HT1080 (cell line): ENCODE measurements at places on chromosomes 1 and 21. TPM values are rescaled to one million over a fixed set of nuclear protein-coding genes. Genes with fewer than 3 reads are reported as not detected.
A peak's percentile ranks its signal among the peaks of the same experiment; 100 is the strongest.

GRCh38 chr1:169989246-169989645, 85.2 kb downstream of the KIFAP3 start:
- no peak for DNase-seq

GRCh38 chr1:209634005-209634737, 18.1 kb downstream of the LAMB3 start:
- DNase-seq, result peak; percentile 82

DNA sequence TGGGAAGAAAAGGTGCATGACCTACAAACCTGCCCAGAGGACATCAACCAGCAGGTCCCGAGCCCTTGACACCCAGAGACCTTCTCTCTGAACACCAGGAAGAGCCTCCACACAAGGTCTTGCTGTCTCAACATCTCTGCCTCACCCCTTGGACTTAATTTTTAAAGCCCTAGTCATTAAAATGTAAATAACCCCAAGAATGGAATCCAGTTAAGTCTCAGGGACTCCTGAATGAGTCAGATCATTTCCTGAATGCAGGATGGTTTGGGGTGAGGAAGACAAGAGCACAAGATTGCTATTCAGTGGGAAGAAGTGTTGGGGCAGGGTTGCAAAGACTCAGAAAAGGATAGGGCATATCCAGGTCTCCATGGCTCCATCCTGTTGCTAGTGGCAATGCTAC, 17.8 kb upstream of the GRIK3 start:
- peak; percentile 57 for DNase-seq

DNA sequence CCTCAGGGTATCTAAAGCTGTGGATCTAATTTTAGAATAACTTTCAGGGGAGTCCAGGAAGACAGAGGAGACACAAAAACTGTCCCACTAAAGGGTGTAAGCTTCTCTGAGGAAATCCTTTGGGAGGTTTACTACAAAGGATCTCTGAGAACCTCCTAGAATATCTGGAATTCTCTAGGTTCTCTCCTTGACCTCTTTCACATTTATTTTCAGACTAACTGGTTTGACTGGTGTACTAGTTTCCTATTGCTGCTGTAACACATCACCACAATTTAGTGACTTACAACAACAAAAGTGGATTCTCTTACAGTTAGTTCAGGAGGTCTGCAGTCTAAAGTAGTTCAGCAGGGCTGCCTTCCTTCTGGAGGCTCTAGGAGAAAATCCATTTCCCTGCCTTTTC, 175.3 kb upstream of the KIAA0040 start:
- DNase-seq, result no peak

DNA sequence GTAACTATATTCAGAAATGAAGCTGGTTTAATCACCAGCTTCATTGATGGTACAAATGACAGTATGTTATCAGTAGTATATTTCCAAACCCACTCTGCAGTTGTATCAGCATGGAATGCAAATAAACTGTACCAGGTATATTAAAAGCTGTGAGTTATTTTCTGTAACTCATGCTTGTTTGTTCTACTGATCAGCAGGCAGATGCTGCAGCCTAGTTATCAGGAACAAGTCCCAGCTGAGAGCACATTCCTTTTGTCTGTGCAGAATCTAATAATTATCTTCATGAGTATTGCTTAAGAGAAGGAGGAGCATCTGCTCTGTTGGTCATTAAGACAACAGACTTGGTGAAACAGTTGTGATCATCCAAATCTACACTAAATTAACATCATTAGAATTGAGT, 1331.1 kb downstream of the MRPL39 start:
- DNase-seq, result no peak

GRCh38 chr1:97364086-97364485, 556.7 kb downstream of the DPYD start:
- DNase-seq, result peak; percentile 31

GRCh38 chr1:160018900-160019299, 12.9 kb downstream of the PIGM start:
- peak; percentile 53 for DNase-seq

- DNase-seq, result peak; percentile 75
Observed at GRCh38 chr1:153652805-153653500, 5.5 kb upstream of the SNAPIN start.

DNA sequence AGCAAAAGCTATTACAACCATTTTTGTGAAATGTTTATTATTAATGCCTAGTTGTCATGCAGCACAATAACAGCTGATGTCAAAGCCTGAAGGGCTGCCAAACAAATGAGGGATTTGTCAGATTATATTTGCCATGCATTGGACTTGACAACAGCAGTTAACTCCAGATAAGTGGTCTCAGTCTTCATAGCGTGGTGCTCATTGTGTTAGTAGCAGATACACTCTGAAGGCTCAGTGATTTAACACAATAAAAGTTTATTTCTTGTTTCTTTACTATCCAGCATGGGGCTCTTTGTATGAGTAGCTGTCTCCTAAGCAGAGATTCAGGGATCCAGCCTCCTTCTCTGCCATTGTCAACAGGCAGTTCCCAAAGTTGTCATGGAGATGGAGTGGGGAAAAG, 76.0 kb upstream of the PTGFRN start:
- no peak for DNase-seq

DNA sequence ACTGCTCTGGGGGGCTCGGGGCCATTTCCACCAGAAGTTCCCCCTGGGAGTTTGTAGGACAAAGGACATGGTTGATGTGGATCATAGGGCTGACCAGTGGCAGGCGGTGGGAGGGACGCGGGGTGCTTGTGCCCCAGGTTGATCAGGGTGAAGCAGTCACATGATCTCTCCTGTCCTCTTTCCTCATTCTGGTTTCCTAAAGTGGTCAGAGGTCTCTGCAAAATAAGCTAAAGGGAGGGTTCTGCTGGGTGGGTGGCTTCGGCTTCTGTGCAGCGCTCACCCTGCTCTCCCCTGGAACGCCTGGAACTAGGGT, 9.2 kb downstream of the PDXK start:
- DNase-seq, result no peak

GRCh38 chr1:95095833-95096217, 21.3 kb upstream of the TLCD4 start:
- no peak for DNase-seq

GRCh38 chr1:246413430-246413829, 93.6 kb downstream of the SMYD3 start:
- DNase-seq, result no peak

GRCh38 chr1:221878134-221878533, 136.2 kb upstream of the DUSP10 start:
- peak; percentile 40 for DNase-seq

GRCh38 chr1:179077396-179077795, 4.5 kb upstream of the TOR3A start:
- DNase-seq, result no peak

- DNase-seq, result peak; percentile 42
Observed at GRCh38 chr1:151710187-151710840, 6.3 kb downstream of the CELF3 start.

- DNase-seq, result no peak
Observed at GRCh38 chr1:87212431-87213134, 116.1 kb upstream of the LMO4 start.

GRCh38 chr1:2238361-2239012, 10.4 kb downstream of the SKI start:
- DNase-seq, result no peak

DNA sequence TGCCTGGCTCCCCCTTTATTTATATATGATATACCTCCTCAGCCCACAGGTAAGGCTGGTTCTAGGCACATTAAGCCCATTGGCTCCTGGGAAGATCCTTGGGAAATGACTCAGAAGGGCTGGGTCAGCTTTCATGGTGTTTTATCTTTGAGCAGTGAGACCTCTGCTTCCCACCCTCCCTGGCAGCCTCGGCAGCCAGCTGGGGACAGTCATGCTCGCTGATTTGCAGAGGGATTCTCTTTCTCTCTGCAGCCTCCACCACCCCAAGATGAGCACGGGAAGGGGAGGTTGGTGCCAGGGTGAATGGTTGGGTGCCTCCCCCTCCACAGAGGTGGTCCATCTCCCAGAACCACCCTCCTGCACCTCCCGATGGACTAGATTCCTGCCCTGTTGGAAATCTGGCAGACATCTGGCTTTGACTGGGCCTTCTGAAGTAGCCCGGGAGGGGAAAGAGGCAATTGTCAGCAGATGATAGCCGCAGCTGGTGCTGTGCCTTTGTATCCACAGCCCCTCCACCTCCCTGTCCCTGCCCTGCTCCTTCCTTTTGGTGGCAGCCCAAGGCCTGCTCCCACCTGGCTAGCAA, 24.6 kb downstream of the IER5 start:
- peak; percentile 88 for DNase-seq

- no peak for DNase-seq
Observed at GRCh38 chr1:50418600-50419109, 4.6 kb downstream of the DMRTA2 start.

GRCh38 chr1:166738140-166738539, 101.1 kb upstream of the POGK start:
- DNase-seq, result no peak

- DNase-seq, result peak; percentile 75
Observed at GRCh38 chr1:230849451-230850224, 18.7 kb downstream of the C1orf198 start.

GRCh38 chr1:209900734-209901133, 37.3 kb upstream of the SYT14 start:
- peak; percentile 93 for DNase-seq

DNA sequence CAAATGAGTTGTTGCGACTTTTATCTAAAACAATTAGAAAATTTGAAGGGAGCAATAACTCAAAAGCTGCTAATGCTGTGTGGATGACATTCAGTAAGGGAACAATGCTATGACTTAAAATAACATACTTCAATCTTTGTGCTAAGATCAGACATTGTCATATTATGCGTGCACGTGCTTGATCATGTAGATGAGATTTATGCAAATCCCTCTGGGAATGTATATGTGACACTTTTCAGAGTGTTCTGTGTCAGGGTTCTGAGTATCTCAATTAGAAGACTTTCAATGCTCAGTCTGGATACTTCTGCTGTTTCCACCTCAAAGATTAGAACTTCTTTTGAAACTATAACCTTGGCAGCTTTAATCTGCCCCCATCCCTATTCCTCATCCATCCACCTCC, 18.6 kb upstream of the POU2F1 start:
- DNase-seq, result no peak

DNA sequence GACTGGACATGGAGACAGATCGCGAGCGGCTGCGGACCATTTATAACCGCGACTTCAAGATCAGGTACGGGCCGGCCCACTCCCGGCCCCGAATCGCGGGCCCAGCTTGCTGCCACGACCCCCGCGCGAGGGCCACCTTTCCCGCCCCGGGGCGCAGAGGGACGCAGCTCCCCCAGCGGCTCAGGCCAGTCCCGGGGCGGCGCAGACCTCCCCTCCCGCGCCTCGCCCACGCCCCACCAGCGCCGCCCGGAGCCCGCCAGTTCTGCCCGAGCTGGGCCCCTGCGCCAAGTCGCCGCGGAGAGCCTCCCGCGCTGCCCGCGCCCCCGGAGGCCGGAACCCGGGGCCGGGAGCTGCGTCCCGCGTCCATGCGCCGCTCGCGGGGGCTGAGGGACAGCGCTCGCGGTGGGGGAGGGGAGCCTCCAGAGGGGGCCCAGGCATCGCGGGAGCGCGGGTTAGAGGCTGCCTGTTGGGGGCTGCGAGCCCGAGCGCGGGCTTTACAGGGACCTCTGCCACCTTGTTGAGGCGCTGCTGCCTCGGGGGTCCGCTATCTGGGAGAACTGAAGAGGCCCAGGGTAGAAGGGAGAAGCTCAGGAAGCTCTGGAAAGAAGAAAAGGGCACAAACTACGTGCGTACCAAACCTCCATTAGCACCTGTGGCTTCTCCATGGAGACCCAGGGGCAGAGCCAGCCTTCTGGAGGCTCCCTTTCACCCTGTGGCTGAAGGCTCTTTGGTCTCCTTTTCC, 698 bp downstream of the MOV10 start:
- DNase-seq, result peak; percentile 23

- peak; percentile 53 for DNase-seq
Observed at GRCh38 chr1:157948312-157949073, 45.0 kb upstream of the KIRREL1 start.

DNA sequence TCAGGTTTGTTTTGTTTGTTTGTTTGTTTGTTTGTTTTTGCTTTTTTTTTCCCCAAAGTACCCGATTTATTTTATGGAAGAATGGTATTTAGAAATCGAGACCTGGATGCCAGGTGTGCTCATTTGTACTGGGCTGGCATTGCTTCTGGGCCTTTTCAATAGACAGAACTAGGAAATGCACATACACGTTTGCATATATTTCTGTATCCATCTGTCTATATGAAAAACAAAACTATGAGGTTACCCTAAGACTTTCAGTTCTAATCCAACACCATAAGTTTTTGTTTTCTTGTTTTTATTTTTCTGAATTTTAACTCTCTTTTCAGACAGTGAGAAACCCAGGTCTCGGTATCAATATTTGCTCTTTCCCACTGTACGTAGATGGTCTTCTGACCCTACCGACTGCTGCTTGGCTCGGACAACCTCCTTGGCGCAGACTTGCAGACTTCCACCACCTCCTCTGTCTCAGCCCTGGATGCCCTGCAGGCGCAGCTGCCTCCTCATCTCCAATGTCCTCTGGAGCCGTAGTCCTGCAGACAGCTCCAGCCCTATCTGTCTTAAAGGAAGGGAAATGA, 171.7 kb downstream of the NEK7 start:
- DNase-seq, result no peak

DNA sequence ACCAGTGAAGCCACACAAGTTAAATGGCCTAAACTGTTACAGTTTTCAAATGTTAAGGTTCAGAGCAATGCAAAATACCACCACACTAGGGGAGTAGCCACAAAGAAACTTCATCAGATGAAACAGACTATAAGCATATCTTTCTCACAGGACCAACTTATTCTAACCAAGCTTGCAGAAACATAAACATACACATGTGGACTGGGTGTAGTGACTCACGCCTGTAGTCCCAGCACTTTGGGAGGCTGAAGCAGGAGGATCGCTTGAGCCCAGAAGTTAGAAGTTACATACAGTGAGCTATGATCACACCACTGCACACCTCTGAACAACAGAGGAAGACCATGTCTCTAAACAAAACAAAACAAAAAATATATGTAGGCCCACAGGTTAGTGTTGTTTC, 17.3 kb downstream of the WDR47 start:
- DNase-seq, result no peak

The NBPF20 gene
- 1.5 and 2.0 TPM in 2 replicates for total RNA-seq

The C1orf53 gene
- total RNA-seq, result 10.1 and 10.9 TPM in 2 replicates

The VTCN1 gene
- not detected in 2 replicates for total RNA-seq

The F3 gene
- 24.7 and 44.0 TPM in 2 replicates for total RNA-seq

The CD5L gene
- 0.27 TPM in 1 of 2 replicates, not detected in the other for total RNA-seq

The INAVA gene
- total RNA-seq, result not detected in 2 replicates

The AADACL4 gene
- not detected in 2 replicates for total RNA-seq

The LCE1A gene
- not detected in 2 replicates for total RNA-seq

The SFN gene
- total RNA-seq, result 5.2 and 7.0 TPM in 2 replicates

The CDCA8 gene
- 29.3 and 38.4 TPM in 2 replicates for total RNA-seq
